ENCODE measurements at places on chromosomes 3 and 15.
A peak's percentile ranks its signal among the peaks of the same experiment; 100 is the strongest.

GRCh38 chr15:59685737-59686297 is 3.3 kb downstream of the BNIP2 start:
- no peak for DNase-seq

- peak; percentile 48 for DNase-seq
These were observed 3.9 kb upstream of the DNASE1L3 start for GRCh38 chr3:58214484-58215316.

GRCh38 chr3:124117486-124117885 is 125.6 kb upstream of the ROPN1 start:
- DNase-seq = no peak

GRCh38 chr15:69344238-69344637 is 45.5 kb downstream of the PAQR5 start:
- DNase-seq = no peak

DNA sequence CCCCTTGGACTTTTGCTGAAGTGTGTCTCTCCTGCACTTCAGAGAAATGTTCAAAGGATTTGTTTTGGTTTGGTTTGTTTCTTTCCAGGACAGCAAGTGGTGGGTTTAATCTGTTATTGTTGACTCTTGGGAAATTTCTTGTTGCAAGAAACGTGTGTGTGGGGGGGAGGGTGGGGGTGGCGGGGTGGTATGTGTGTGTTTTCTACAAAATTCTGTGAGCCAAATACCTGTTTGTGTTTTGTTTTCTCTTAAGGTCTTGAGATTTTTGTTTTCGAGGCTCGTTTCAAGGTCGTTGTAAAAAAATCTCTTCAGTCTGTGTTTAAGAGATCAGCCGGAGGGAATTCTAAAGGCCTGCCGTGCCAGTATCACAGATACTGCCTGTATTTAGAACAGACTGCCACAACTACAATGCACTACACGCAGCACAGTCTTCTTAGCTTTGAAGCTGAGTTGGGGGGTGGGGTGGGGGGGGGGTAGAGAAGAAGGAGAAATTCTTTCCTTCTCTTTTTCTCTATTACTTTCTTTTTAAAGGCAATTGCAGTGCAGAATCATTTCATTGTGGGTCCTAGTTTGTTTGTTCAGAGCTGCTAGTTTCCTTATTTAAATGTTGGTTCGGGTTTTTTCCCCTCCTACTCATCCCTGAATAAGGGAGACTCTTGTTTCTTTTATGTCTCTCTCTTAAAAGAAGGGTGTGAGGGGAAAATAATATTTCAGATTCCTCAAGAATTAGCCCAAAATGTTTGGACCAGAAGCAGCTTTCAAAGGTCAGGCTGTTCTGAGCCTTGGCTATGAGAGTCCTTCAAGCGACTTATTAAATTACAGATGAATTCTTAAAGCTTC is 1.4 kb upstream of the BCL6 start:
- DNase-seq = no peak

- DNase-seq = no peak
These were observed 152.7 kb downstream of the IL20RB start for GRCh38 chr3:137110392-137110996.

DNA sequence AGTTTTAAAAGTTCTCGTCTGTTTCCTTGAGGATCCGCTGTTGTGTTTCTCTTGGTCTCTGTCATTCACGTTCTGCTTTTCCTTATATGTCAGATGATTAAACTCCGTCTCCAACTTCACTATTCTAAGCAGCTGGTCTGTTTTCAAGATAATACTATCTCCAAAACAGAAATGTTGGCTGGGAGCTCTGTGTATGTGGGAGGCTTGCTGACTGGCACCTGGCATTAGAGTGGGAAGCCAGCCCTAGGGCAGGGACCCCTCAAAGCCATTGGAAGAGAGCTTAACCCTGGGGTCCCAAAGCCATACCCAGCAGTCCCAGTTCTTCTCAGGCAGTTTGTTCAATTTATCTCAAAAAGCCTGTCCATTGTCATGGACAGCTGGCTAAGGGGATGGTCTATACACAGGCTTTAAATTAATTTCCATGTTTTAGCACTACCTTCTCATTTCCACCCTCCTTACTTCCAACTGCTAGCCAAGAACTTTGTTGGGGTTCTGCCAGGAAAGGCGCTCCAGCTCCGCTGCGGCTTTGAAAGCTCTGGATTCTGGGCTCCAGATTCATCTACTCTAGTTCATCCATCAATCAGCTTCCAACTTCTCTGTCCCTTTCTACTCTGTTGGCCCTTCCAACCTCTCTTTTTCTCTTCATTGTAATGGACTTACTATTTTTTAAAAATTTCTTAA is 9.2 kb downstream of the BTBD1 start:
- no peak for DNase-seq

- DNase-seq = no peak
These were observed 2.9 kb downstream of the NRROS start for GRCh38 chr3:196642434-196642833.

- no peak for DNase-seq
These were observed 285.6 kb upstream of the ARHGEF26 start for GRCh38 chr3:153835540-153835939.

DNA sequence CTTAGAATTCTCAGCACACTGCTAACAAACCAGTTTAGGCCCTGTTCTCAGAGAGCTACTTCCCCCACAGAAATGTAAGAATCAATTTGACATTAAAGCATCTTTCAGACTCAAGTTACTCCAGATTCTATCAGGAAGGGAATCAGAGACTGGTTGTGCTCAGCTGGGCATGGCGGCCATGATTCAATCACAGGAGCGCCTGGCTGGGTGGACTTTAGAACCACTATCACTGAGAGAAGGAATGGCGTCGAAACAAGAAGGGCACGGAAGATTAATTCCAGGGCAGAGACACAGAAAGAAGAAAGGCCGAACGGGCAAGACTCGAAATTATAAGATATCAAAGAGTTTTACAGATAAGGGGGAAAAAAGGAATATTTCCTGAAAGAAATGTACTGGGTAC is 6.2 kb downstream of the TNIK start:
- DNase-seq = no peak

All from left forelimb (tissue), 1 donor.